Iris pigment epithelial cell (primary cell): ENCODE measurements at places on chromosomes 1 and 21.

- DNase-seq: no peak
These were observed 7.6 kb downstream of the TCEA3 start for GRCh38 chr1:23416964-23417363.

GRCh38 chr1:112761714-112762480 lies 46.8 kb upstream of the PPM1J start:
- no peak for DNase-seq

DNA sequence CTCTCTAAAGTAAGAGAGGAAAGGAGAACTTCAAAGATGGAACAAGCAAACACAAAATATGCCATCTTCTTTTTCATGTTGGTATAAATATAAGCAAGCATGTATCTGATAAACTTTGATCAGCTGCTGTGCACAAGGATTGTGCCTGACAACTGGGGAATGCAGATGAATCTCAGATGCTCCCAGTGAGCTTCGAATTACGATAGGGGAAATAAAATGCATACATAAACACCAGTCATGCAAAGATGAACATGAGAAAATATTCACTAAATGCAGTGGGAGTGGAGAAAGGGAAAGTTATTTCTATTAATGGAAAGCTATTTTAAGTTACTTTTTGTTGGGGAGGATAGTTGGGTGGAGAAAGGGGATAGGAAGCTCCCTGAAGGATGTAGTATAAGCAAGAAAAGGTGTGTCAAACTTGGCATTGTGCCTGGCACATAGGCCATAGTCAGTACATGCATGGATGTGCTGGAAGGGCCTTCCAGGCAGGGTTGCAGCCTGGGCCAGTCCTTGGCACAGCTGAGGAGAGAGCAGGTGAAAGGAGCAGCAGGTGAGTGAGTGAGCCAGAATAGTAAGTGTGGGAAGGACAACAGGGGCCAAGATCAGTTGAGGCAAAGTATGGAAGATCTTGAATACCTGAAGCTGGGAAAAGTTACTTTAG lies 57.8 kb upstream of the PGD start:
- DNase-seq: no peak

DNA sequence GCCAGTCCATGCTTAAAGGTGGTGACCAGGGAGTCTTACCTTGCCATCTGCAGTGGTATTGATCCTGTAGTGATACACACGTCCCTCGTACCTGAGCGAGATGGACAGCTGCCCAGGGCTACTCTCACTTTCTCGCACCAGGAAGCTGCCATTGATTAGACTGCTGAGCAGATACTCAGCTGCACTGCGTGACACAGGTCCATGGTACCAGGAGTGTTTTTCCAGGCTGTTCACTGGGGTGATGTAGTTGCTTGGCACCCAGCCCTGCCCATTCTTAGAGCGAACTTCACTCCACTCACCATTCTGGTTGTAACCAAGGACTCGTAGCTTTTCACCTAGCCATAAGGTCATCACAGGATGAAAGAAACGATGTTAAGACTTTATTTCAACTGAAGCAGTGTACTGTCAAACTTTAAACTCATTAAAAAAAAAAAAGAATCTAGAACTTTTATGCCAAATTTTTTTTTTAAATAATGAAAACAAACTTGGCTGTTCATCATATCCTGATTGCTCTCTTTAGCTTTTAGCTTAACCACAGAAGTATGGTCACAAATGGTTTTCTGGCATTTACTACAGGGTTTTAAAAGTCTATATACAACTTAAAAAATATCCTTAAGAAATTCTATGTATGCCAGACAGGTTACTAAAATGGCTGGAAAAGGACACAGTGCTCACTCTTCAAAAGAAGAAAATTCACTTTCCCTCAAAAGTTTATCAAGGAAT lies 44.6 kb downstream of the TOR3A start:
- peak; percentile 60 for DNase-seq

- peak; percentile 92 for DNase-seq
These were observed 38.5 kb downstream of the MSTO1 start for GRCh38 chr1:155648207-155649147.

DNA sequence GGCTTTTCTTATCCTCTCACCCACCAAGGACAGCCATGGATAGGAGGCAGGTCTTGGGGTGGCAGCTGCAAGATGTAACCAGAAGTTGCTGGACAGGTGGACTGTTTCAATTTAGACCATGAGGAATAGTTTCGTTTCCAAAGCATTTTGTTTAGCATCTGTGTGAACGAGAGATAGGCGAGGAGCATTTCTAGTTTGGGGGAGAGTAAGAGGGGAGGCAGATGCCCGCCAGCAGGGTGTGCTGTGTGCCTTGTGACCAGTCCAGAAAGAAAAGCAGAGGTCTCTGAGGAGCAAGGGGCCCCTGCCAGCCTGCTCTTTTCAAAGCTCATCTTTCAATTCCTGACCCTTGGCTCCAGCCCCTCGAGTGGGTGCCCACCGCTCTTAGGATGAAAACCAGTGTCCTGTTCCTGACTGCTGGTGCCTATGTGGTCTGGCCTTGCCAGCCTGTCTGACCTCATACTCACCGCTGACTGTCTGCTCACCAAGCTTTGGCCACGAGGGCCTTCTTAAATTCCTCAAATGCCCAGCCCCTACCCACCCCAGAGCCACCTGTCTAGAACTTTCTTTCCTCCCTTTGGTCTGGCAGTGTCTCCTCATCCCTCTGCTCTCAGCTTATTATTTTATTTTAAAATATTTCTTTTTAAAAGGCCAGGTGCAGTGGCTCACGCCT lies 8.5 kb downstream of the SERINC2 start:
- DNase-seq: no peak

GRCh38 chr1:11765661-11766428 lies 3.9 kb downstream of the C1orf167 start:
- DNase-seq: no peak

GRCh38 chr1:198610362-198610761 lies 28.5 kb upstream of the PTPRC start:
- no peak for DNase-seq

GRCh38 chr1:77370583-77371306 lies 88.9 kb downstream of the AK5 start:
- DNase-seq: peak; percentile 92

DNA sequence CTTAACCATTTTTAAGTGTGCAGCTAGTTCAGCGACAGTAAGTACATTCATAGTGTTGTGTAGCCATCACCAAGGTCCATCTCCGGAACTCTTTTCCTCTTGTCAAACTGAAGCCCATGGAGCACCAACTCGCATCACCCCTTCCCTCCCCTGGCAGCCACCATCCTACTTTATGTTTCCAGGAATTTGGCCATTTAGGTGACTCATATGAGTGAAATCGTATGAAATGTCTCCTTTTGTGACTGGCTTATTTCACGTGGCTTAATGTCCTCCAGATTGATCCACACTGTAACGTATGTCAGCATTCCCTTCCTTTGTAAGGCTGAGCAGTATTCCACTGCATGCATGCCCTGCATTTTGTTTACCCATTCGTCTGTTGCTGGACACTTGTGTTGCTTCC lies 2.5 kb downstream of the COL6A2 start:
- DNase-seq: peak; percentile 31

DNA sequence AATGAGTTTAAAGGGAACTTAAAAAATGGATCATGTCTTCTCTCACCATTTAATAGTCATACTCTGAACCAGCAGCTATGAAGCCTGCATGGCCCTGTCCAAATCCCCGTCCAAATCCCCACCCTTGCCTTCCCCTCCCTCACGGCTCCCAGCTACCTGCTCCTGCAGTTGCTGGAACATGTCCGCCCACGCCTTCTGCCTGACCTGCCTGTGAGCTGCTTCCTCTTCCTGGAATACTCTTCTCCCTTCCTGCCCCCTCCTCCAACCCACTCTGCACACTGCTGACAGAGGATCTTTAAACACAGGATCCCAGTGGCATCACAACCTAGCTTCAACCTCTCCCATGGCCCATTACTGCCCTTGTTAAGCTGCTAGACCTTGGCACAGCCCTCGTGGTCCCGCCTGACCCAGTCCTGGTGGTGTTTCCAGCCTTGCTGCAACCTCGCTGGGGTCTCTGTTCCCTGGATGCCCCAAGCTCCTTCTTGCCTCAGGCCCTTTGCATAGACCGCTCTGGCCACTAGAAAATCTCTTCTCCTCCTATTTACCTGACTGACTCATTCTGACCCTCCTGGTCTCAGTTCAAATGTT lies 118.3 kb downstream of the PTPRU start:
- no peak for DNase-seq

DNA sequence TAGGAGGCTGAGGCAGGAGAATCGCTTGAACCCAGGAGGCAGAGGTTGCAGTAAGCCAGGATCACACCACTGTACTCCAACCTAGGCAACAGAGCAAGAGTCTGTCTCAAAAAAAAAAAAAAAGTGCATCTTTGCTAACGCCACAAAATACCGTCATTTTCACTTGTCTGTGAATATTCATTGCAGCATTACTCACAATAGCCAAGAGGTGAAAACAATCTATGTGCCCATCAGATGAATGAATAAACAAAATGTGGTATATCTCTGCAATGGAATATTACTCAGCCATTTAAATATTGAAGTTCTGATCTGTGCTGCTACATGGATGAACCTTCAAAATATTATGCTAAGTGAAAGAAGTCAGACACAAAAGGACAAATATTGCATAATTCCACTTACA lies 7.9 kb upstream of the TIAM1 start:
- DNase-seq: peak; percentile 33

DNA sequence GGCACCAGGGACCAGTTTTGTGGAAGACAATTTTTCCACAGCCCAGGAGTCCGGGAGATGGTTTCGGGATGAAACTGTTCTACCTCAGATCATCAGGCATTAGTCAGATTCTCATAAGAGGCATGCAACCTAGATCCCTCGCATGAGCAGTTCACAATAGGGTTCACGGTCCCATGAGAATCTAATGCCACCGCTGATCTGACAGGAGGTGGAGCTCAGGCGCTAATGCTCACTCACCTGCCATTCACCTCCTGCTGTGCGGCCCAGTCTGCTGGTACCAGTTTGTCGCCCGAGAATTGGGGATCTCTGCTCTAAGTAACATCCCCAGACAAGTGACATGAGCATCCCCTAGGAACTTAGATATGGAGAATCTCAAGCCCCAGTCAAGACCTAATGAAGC lies 180.7 kb downstream of the COQ8A start:
- DNase-seq: no peak

- DNase-seq: no peak
These were observed 482.4 kb downstream of the OMA1 start for GRCh38 chr1:58064166-58064565.

GRCh38 chr1:154753426-154753825 lies 116.7 kb downstream of the KCNN3 start:
- DNase-seq: no peak

- no peak for DNase-seq
These were observed 21.2 kb upstream of the ADAM30 start for GRCh38 chr1:119917304-119918055.

DNA sequence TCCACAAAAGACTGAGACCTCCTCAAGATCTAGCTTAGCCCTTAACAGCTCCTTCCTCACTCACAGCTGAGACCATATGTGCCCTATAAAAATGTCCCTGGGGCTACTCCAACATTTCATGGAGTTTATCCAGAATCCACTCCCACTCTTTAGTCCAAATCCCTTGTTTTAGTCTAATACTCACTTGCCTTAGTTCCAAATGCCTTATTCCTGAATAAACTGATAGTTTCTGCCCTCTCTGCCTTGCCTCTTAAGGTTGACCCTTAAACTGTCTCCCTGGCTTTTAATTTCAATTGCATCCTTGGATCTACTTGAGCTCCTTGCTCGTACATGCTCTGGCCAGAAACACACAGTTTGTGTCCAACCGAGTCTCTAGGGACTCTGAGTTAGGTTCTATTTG lies 47.3 kb upstream of the LYPLAL1 start:
- DNase-seq: no peak

- no peak for DNase-seq
These were observed 9.7 kb downstream of the ALPL start for GRCh38 chr1:21518774-21519455.

GRCh38 chr1:33392639-33393038 lies 38.3 kb downstream of the PHC2 start:
- peak; percentile 54 for DNase-seq

- DNase-seq: peak; percentile 36
These were observed 4.3 kb downstream of the ADAMTS1 start for GRCh38 chr21:26840912-26841311.

GRCh38 chr1:217133958-217134856 lies 411.0 kb upstream of the ESRRG start:
- peak; percentile 20 for DNase-seq

DNA sequence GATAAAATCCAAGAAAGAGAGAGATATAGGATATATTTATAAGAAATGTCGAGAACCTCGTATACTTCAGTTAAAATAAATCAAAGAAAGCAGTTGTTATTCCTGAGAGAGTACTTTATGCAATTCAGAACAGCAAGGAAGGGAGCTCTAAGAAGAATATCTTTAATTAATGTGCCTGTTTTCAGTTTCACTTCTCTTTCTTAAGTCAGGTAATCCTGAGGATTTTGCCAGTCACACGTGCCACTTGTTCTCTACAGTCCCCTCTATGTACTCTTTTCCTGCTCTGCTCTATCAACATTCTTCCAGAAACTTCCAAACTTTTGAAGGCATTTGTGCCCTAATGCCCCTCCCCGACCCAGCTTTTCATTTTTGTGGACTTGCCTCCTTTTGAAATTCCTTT lies 211.9 kb downstream of the AKT3 start:
- no peak for DNase-seq

- DNase-seq: peak; percentile 42
These were observed 23.9 kb downstream of the S1PR1 start for GRCh38 chr1:101260556-101261350.

DNA sequence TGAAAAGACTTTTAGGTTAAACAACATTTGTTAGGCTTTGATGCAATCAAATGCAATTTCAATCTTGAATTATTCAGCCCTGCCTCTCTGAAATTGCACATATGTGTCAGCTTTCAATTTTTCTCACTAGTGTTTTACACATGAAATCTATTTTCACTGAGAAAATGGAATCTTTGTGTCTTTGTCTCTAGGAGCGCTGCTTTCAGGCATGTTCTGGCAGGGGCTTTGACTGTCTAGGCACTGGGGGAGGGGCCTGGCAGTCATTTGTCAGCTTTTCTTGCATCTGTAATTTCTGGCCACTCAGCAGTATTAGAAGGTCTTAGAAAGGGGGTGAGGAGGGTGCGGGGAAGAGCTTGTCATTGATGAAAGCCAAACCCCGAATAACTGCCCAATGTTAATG lies 264.4 kb downstream of the PTPRC start:
- DNase-seq: no peak

DNA sequence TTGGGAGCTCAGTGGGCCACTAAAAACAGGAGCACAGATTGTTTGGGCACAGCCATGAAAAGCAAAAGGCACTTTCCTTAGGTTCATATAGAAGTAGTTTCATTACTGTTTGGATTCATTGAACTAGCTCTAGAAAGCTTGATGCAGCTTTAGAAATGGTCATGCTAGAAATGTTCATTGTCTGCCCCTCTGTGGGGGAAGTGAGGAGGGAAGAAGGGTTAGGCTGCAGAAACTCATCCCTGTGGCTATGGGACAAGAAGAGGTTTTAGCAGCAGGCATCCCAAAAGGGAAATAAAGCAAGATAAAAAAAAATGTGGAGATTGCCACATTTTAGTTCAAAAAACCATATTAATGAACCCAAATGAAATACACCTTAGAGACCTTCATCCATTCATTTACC lies 359.6 kb upstream of the PTBP2 start:
- no peak for DNase-seq

DNA sequence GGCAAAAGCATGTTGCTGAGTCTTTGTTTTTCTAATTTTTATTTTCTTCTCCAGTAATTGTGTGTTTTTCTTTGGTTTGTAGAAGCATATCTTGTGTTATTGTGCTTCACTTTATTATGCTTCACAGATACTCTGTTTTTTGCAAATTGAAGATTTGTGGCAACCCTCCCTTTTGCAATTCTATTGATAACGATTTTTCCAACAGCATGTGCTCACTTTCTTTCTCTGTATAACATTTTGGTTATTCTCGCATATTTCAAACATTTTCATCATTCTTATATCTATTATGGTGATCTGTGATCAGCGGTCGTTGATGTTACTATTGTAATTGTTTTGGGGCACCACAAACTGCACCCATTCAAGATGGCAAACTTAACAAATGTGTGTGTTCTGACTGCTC lies 3.8 kb upstream of the ANGEL2 start:
- no peak for DNase-seq
